ENCODE measurements at places on chromosomes 6 and 20.

- DNase-seq = no peak
Measured at GRCh38 chr6:50952092-50952907, 133.6 kb downstream of the TFAP2B start.

- no peak for DNase-seq
Measured at GRCh38 chr6:29980511-29980910, 38.2 kb downstream of the HLA-A start.

DNA sequence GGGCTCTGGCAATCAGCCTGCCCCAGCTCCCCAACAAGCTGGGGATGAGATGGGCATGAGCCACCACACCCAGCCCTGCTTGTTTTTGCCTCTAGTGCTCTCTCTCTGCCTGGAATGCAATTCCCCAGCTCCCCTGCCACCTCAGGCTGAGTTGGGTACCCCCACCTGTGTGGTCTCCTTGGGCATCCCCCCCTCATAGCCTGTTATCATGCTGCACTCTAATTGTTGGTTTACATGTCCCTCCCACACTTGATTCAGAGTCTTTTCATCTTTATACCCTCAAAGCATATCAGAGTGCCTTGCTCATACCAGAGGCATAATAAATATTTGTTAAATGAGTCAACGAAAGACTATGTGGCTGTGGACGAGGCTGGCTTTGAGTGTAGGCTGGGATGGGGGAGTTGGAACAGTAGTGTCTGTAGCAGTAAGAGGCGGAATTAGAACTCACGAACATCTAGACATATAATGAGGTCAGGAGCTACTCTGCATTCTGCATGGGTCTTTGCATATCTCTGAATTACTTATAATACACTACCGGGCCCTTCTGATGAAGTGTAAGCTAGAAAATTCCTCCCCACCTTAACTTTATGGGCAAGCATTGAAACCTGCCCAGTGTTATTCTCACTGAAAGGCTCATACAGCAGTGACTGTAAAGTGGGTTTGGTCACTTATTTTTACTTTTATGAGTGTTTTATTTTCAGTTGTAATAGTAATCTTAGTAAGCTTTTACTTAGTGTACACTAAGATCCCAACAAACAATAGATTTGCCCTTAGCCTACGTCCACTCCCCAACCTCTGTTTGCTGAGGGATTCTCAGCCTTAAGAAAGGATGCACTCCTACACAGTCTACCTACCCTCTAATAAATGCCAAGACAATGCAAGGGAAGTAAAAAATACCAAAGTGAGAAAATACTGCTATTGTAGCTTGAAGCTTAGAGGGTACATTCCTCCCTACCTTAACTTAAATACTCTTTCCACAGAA, 58.7 kb downstream of the EDN1 start:
- DNase-seq = no peak

DNA sequence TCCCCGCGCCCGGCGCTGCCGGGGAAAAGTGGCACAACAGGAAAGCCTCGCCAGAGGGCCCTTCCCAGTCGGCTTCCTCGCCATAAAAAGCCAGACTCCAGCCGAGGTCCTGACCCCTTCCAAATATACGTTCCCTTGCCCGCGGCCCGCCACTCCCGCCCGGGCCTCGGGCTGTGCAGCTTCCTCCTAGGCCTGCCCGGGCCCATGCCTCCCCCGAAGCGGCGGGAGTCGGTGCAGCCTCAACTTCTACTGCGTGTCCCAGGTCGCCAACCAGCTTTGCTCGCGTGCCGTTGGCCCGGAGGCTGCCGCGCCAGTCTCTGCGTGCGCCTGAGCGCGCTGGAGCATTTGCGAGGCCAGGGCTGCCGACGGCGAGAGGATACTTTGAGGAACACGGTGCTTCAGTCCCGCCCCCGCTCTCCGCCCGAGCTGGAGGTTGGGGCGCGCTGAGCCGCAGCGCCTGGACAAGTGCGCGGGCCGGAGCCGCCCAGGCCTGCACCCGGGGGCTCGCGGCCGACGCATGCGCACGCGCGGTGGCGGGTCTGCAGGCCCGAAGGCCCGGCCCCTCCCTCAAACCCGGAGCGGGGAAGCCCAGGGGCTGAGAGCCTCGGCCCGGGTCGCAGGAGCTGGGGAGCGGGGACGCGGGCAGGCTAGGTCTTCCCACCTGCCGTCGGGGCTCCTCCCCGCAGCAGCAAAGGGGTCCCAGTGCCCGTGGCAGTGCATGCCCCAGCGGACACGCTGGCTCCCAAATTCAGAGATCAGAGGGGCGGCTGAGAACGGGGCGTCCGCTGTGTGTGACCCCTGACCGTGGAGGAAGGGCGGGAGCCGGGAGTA, 10.2 kb downstream of the FOXC1 start:
- no peak for DNase-seq

DNA sequence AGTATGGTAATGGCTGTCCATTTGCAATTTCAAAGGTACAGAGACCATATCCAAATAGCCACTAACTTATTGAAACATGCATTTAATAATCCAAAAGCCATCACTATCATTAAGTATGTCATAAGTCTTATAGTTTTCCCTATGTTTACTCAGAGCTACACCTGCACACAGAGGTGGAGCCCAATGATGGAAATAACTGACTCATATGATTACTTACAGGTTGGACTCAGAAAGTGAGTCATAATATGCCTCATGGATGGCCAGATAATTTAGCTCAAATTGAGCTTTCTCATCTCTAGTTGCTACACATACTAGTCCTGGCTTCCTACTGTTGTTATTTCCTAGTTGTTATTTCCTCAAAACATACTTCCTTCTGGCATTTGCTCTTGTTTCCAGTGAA, 104.4 kb upstream of the KHDRBS2 start:
- DNase-seq = no peak

DNA sequence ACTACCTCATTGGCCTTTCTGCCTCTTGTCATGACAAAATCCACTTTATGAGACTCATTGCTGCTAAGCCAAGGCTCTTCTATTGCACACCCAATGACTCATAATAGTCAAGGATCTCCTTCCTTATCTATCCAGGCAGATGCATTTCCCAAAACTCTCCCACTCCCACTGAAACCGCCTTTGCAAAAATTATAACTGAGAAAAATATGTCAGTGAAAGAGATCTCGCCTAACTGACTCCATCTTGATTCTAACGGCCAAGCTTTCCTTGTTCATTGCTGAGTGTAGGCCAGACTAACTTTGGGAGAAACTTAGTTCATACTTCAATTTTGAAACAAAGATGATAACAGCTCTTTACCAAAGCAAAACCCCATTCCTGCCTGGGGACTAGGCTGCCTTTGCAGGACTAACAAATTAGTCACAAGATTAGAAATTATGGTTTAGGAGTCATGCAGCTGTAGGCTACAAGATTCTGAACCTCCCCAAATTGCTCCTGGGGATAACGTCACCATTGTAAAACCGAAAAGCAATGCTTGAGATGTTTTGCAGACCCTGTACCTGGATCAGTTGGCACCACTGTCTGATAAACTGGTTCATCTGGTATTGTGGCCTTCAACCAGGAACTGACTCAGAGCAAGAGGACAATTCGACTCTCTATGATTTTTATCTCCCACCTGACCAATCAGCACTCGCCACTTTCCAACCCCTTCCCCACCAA, 47.1 kb downstream of the HAO1 start:
- DNase-seq = no peak

- no peak for DNase-seq
Measured at GRCh38 chr6:1039191-1039590, 272.7 kb upstream of the FOXQ1 start.

DNA sequence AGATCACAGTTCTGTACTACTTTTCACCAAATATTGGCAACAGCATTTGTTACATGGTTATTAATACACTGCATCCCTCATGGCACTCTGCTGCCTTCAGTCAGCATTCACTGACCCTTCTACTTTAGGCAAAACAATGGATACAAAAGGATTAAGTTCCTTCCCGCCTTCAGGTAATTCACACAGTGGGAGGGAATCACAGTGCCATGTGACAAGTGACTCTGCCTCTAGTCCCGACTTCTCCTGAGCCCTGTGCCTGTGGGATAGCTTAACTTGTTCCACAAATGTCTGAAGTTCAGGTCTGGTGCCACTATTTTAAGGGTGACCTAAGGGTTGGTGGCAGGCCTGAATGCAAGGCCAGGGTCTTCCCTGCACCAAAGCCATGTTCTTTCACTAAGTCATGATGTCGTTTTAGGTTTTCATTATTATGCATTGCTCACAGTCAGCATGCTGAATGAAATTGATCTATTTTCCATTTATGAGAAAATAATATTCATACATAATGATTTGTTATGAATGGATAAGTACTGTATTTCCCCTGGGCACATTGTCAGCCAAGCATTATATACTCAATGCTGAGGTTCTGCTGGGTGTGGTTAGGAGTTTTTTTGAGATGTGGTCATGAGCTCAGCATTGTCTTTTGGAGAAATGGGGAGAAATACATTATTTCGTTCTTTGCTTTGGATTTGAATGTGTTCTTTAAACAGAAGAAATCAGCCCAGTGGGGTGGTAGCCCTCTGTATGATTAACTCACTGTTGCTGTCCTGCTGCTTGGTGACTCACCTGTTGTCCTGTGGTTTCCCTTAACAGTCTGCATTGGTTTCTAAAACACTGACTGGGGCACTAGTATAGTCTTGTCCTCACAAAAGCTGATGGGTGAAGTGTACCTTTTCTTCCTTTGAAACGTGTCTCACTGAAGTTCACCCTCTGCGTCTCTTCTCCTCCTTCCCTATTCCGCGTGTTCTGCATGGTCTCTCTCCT, 66.4 kb downstream of the AFDN start:
- DNase-seq = no peak

DNA sequence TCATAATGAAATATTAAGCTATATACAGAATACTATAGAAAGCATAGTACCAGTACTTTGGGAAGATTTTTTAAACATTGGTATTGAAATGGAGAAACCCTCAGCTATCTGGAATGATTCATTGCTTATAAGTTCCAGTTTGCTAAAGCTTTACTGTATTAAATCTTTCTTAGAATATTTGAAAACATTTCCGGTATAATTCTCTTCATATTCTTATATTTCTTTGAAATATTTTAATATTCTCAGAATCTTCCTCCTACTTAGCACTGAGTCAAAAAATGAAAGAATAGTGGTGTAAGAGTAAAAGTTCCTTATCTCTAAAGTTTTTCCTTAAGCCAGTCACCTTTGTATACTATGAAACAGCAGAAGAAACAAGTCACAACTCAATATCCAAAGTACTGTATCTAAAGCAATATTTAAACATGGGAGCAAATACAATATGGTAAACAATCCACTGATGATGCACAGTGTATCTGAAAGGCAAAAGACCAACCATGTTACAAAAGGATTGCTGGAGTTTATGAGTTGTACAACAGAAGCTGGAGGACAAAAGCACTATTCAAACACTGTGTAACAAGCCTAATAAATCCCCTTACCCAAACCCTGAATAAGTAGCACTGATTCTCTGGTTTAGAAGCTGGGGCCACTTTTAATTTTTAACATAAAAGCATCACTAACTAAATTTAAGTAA, 102.1 kb downstream of the PRDM1 start:
- no peak for DNase-seq

DNA sequence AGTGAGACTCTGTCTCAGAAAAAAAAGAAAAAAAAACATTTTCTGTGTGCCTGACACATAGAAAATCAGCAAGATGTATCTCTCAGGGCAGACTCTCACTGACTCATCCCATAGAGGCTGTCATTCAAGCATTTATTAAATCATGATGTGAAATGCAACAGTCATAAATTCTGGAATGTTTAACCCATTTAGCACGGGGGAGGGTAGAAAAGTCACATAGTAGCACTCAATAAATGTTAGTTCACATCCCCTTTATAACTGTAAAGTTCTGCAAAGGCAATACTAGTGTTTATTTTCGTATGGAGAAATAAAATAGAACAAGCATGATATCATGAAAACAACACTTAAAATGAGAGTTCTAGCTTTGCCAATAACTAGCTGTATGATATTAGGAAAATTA, 15.5 kb upstream of the CARMIL1 start:
- DNase-seq = no peak

GRCh38 chr6:132805548-132805947, 7.1 kb upstream of the SLC18B1 start:
- no peak for DNase-seq

DNA sequence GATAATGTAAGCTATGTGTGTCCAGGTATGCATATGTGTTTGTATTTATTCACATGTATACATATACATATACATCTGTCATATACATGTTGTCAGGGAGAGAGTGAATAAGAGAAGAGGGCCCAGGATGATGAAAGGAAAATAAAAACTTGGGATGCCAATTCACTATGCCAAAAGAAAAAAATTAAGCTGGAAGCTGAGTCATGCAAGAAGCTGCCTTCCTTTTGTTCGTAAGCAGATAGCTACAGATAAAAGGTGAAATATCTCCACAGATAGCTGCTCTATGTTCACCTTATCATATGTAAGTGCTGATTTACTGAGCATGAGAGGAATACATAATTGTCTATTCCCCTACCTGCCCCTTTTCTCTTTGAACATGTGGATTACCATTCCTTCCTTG, 579.9 kb downstream of the EPM2A start:
- DNase-seq = no peak

DNA sequence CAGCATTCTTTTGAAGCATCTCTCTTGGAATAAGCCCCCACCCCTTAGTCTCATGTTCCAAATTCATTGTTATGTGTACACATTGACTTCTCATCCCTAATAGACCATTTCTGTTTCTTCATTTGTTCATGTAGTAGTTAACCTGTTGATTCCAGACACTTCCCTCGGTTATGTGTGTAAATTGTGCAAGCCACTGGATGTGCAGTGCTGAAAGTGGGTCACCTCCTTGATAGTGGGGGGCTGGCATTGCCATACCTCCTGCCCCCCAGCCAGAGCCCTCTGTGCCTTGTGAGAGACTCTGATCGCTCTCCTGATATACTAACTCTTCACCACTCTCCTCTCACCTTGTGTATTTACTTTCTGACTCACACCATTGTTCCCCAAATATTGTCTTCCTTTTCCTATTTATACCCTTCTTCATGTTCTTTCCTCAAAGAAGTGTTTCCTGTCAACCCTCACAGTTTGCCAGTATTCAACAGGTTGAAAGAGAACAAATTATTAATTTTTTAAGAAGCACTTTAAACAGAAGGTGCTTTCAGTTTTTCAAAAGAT, 59.0 kb downstream of the HIVEP1 start:
- DNase-seq = no peak

DNA sequence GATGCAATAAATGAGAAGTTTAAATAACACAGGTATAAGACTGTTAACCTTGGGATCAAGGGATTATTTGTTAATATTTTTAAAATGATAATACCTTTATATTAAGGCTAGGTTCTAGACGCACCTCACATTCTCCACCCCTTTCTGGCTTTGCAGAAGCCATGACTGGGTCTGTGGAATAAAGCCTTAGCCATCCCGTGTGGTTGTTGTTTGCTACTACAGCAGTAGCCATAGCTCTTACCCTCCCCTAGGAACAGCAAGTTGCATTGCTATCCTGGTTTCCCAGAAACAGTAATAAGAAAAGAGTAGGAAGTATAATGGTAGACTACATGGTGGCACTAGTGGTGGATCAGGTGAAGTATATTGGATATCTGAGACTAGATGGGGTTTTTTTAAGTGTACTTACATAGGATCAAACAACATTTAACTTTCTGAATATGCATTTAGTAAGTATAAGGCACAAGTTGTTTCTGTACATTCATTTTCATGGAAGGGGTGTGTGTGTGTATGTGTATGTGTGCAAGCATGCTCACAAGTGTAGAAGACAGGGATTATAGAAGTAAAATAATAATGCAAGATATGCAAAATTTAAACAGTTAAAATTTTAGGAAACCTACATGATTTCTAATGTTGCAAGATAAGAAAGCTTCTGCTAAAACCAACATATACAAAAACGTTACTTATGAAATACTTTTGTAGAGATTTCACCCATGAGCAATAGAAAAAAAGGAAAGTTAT, 384.2 kb downstream of the PRKN start:
- no peak for DNase-seq

- DNase-seq = no peak
Measured at GRCh38 chr6:156174031-156174890, 602.9 kb upstream of the ARID1B start.

Data from activated CD4-positive, alpha-beta T cell treated with anti-CD3 and anti-CD28 coated beads for 24 hours (primary cell).